ENCODE measurements at places on chromosomes 3 and 15.

DNA sequence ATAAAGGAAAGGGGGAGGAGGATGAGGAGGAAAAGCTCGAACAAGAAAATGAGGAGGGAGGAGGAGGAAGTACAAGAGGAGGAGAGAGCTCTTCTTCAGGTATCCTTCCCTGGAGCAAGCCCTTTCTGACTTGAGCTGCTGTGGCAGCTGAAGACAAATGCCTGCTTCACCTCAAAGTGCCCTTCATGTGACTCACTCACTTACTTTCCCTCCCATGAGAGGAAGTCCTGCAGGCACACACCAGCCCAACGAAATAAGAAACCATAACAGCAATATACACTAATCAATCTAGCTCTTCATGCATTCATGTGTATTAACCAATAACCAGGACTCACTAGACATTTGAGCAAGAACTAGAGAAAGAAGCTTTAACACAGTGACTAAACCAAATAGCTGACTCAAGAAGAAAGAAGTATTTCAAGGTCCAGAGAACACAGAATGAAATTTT lies 251.9 kb downstream of the IGSF11 start:
- DNase-seq, result no peak

- no peak for DNase-seq
Measured at GRCh38 chr15:64112073-64112772, 16.4 kb downstream of the SNX1 start.

DNA sequence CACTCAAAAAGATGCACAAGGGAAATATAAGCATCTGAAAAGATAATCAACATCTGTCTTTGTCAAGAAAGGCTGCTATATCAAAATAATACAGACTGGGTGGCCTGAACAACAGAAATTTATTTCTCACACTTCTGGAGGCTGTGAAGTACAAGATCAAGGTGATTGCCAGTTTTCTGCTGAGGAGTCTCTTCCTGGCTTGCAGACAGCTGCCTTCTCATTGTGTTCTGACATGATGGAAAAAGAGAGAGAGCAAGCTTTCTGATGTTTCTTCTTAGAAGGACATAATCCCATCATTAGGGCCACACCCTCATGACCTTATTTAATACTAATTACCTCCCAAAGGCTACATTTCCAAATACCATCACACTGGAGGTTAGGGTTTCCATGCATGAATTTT lies 1573.3 kb downstream of the SI start:
- DNase-seq, result no peak

- DNase-seq, result no peak
Measured at GRCh38 chr15:57580428-57580827, 11.3 kb upstream of the MYZAP start.

DNA sequence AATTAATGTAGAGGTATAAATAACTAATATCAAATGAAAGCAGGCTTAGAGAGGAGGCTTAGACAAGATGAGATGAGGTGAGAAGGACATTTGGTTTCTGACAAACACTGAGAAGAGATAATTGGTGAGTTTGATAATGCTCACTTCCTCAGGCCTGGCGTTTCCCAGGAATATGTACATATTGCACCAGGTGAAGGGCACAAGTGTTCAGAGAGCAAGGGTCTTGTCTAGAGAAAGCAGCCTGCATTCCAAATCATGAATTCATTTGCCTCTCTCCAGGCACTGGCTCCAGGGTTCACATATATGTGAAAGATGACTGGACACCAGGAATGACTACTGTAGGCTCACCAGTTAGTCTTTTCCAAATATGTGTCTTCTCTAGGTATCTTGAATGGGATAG lies 48.0 kb upstream of the LPP start:
- DNase-seq, result no peak

- no peak for DNase-seq
Measured at GRCh38 chr3:187747506-187747905, 2.2 kb upstream of the BCL6 start.

DNA sequence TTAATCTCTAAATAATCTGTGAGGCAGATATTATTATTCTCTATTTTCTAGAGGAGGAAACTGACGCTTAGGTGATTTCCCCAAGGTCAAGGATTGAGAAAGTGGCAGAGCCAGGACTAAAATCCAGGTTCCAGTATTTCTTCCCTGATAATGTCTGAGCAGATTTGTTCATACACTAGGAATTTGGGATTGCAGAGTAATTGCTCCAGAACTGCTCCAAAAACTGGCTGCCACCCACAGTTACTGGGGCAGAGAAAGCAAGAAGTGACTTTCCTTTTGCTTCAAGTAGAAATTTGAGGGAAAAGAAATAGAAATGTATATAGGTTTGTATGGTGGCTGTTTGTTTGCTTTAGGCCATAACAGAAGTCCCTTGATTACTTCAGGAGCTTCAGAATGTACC lies 60.6 kb downstream of the SLC12A8 start:
- DNase-seq, result no peak

- DNase-seq, result no peak
Measured at GRCh38 chr3:63508305-63508704, 144.2 kb upstream of the SNTN start.

DNA sequence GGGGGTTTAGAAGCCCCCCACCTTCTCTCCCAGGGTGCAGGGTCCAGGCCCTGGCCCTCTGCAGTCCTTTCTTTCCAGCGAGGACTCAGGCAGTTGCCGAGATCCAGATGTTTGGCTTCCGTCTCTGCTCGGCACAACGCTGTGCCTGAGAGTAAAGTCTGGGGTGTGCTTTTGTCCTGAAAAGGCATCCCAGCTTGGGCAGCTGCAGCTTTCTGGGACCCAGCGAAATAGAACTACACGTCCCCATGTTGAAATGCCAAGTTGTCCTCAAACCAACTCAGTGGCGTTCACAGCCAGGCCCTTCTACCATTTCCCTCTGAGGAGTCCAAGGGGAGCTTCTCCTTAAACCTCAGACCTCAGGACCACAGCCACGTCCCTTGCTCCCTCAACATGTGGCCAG lies 23.1 kb downstream of the FGD5 start:
- DNase-seq, result no peak

GRCh38 chr3:177041730-177042551 lies 155.3 kb downstream of the TBL1XR1 start:
- DNase-seq, result no peak

- peak; percentile 44 for DNase-seq
Measured at GRCh38 chr3:9397906-9398699, 688 bp downstream of the SETD5 start.

DNA sequence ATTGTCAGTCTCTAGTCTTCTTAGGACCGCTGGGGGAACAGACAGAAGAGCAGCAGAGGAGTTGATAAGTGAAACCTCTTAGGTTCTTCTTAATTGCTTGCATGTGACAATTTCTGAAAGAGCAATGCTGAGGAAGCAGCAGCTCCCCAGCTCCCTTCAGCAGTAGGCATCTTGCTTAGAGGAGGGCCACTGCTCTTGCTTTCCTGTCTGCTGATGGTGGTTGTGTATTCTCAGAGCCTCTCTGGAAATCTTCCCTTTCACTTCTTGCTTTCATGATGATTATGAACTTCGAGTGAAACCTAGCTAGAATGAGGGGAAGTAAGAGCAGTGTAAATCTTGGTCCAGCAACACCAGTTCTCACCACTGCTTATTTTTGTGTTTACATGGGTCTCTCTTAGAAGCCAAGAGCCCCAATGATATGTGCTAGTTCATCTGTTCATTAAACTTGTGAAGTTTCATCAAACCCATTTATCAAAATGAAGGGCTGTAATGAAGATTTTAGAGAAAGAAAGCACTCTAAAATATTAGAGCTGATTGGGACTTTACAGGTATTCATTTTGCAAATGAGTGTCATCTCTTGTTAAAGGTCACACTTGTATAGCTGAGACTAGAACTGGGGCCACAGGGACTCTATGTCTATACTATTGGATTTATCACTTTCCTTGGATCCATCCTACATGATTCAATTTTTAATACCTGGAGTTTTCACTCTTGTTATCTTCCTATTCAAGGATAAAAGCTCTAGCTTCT lies 246.7 kb downstream of the LPP start:
- peak; percentile 48 for DNase-seq

DNA sequence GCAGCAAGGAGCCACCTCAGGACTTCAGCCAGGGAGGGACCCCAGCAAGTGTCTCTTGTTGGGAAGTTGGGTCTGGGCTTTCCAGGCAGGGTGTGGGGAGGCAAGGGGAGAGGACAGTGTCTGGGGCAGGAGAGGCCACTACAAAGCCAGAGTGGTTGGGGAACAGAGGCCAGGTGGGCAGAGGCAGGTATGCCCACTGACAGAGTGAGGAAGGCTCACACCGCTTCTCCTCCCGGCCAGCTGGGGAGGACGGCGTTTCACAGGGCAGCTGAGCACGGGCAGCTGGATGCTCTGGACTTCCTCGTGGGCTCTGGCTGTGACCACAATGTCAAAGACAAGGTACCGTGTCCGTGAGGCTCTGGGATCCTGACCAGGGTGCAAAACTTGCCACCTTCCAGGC lies 15.0 kb downstream of the ANKDD1A start:
- DNase-seq, result no peak

DNA sequence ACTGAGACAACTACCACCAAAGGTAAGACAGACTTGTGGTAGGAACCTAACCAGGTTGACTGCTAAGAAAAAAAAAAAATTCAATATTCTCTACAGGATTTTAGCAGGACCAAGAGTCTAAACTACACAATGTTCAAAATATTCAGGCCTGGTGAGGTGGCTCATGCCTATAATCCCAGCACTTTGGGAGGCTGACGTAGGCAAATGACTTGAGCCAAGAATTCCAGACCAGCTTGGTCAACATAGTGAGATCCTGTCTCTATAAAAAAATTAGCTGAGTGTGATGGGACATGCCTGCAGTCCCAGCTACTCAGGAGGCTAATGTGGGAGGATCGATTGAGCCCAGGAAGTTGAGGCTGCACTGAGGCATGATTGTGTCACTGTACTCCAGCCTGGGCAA lies 341.6 kb upstream of the WNT5A start:
- DNase-seq, result no peak

DNA sequence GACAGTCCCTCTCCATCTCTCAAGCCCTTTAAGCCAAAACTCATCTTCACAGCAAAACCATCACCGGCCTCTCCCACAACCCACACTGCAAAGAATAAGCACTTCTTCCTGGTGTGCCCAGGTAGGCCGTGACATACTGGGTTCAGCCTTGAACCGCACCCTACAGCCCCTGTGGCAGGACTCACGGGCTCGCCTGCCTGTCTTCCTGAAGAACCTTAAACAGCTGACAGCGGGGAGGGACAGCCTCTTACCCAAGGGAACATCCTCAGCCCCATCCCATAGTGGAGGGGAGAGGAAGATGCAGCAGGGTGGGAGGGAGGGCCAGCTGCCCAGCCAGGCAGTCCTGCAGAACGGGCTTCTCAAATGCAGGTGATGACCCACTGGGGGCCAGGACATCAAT lies 40.2 kb downstream of the TBC1D2B start:
- no peak for DNase-seq

GRCh38 chr3:12768579-12769527 lies 9.8 kb upstream of the TMEM40 start:
- DNase-seq, result no peak

GRCh38 chr3:149605902-149606301 lies 51.9 kb downstream of the WWTR1 start:
- no peak for DNase-seq

- no peak for DNase-seq
Measured at GRCh38 chr3:30370681-30371271, 235.6 kb upstream of the TGFBR2 start.

Measured in activated CD4-positive, alpha-beta memory T cell treated with anti-CD3 and anti-CD28 coated beads for 36 hours (primary cell).